ENCODE measurements at places on chromosomes 4 and X. TPM values are rescaled to one million over a fixed set of nuclear protein-coding genes. Genes with fewer than 3 reads are reported as not detected.

The GABRB1 gene
- not detected for total RNA-seq

The NPFFR2 gene
- not detected for total RNA-seq

The MXRA5 gene
- total RNA-seq, result not detected

The PABPC1L2B gene
- total RNA-seq, result not detected

The FGB gene
- total RNA-seq, result 13.0 TPM

The CPLX1 gene
- 0.50 TPM for total RNA-seq

The HPSE gene
- total RNA-seq, result 1.2 TPM

The SSX2 gene
- not detected for total RNA-seq

The DGAT2L6 gene
- not detected for total RNA-seq

The GUCY1B1 gene
- 0.27 TPM for total RNA-seq

The DCX gene
- not detected for total RNA-seq

The SORBS2 gene
- not detected for total RNA-seq

The AFF2 gene
- total RNA-seq, result not detected

The FGF2 gene
- total RNA-seq, result 37.1 TPM

The GPRIN3 gene
- total RNA-seq, result 5.7 TPM

The OTUD5 gene
- 65.9 TPM for total RNA-seq

The TKTL2 gene
- not detected for total RNA-seq

The ASB11 gene
- total RNA-seq, result not detected

The MAOA gene
- total RNA-seq, result 0.16 TPM

The N4BP2 gene
- total RNA-seq, result 2.5 TPM

The COL25A1 gene
- total RNA-seq, result not detected

The BMX gene
- not detected for total RNA-seq

The NHSL2 gene
- total RNA-seq, result 0.32 TPM

The BANK1 gene
- total RNA-seq, result 1.1 TPM

The ZNF157 gene
- total RNA-seq, result not detected

The ZNF330 gene
- 25.5 TPM for total RNA-seq

The PNMA6A gene
- total RNA-seq, result 4.8 TPM

The PABPC4L gene
- total RNA-seq, result 0.08 TPM

The RHOXF2B gene
- total RNA-seq, result not detected

The ZDHHC15 gene
- total RNA-seq, result not detected

The USP17L19 gene
- not detected for total RNA-seq

The NXF2B gene
- total RNA-seq, result not detected

The GLUD2 gene
- 1.6 TPM for total RNA-seq

All from A549 treated with RU486 at 1 μM for 4 hours (cell line).